Lower leg skin (tissue), 4 donors: ENCODE measurements at places on chromosomes 3 and 15. TPM values are rescaled to one million over a fixed set of nuclear protein-coding genes. Genes with fewer than 3 reads are reported as not detected.

GRCh38 chr3:177015881-177016280 lies 181.4 kb downstream of the TBL1XR1 start:
- DNase-seq, result no peak

- peak; percentile 75 for DNase-seq
These were observed 27.7 kb upstream of the PLXNA1 start for GRCh38 chr3:126955004-126955790.

GRCh38 chr3:111238885-111239284 lies 167.3 kb downstream of the NECTIN3 start:
- no peak for DNase-seq

XYLB gene
- 1.1 TPM for total RNA-seq

CASR gene
- total RNA-seq, result not detected

C3orf22 gene
- total RNA-seq, result not detected

GOLGA6L10 gene
- 1.1 TPM for total RNA-seq

EXOSC7 gene
- 178 TPM for total RNA-seq

PLCL2 gene
- total RNA-seq, result 4.3 TPM
